ENCODE measurements at places on chromosomes 7 and 10. TPM values are rescaled to one million over a fixed set of nuclear protein-coding genes. Genes with fewer than 3 reads are reported as not detected.

DNA sequence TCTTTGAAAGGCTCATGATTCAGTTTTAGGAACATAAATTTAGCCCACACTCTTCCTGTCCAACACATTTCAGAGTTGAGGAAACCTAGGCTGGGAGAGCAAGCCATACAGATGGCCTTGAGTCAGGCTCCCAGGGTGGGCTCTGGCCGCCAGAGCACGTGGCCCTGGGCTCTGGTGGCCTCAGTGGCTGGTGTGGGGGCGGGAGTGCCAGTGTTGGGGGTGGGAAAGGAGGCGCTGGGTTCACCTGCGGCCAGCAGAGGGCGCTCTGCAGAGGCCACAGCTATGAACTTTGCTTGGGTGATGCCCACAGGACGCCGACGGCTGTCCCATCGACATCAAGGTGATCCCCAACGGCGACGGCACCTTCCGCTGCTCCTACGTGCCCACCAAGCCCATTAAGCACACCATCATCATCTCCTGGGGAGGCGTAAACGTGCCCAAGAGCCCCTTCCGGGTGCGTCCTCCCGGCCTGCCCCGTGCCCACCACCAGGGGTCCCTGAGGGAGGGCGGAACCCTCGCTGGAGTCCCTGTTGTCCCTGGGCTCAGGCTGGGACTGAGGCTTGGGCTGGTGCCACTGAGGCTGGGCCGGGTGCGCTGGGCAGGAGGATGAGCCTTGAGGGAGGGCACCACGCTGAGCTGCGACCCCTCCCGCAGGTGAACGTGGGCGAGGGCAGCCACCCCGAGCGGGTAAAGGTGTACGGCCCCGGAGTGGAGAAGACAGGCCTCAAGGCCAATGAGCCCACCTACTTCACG lies 11.9 kb downstream of the FLNC start:
- peaks cover 1% of the 10 kb centered on the region for H3K4me1 ChIP-seq
- no peaks in the 10 kb centered on the region for H3K27me3 ChIP-seq
- H3K27ac ChIP-seq, result peak overlapping the region; percentile 34
- no peak overlapping the region for H3K4me3 ChIP-seq

- no peaks in the 10 kb centered on the region for H3K4me1 ChIP-seq
- H3K27me3 ChIP-seq, result peaks cover 5% of the 10 kb centered on the region
- no peaks in the 10 kb centered on the region for H3K36me3 ChIP-seq
- no peak for DNase-seq
- no peak overlapping the region for H3K4me3 ChIP-seq
- H3K27ac ChIP-seq, result no peak overlapping the region
These were observed 99.9 kb downstream of the OAT start for GRCh38 chr10:124318811-124319210.

DNA sequence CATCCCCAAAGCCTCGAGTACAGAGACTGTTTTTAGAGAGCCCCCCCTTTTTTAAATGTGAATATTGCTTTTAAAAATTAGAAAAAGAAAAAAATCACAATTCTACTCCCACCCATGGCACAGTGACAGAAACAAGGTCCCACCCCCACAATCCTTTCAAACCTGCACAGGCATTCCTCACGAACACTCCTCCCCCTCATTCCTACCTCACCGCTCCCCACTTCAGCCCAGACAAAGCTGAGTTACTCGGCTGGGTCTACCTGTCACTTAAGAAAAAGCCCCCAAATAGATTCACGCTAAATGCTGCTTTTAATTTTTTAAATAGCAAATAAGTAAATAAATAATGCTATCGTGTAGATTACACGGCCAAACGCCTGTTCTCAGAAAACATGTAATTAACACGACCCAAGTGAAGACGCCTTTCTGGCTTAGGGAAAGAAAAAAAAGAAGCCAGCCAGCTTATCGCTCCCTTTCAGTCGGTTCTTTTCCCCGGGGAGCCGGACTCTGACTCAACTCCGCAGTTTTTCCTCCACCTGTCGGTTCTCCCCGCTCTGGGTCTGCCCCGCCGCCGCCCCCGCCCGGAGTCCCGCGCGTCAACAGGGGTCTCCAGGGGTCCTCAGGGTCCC lies 739 bp downstream of the MPP7 start:
- H3K4me1 ChIP-seq, result peaks cover 41% of the 10 kb centered on the region
- peak overlapping the region; percentile 74 for H3K4me3 ChIP-seq
- H3K27me3 ChIP-seq, result peaks cover 14% of the 10 kb centered on the region
- H3K36me3 ChIP-seq, result no peaks in the 10 kb centered on the region
- H3K27ac ChIP-seq, result no peak overlapping the region
- DNase-seq, result no peak

Gene PUS7
- 12.9 TPM for total RNA-seq

GRCh38 chr10:63437116-63437949 lies 28.4 kb downstream of the JMJD1C start:
- no peak for DNase-seq
- no peak overlapping the region for H3K4me3 ChIP-seq
- peaks cover 2% of the 10 kb centered on the region for H3K4me1 ChIP-seq
- H3K27ac ChIP-seq, result no peak overlapping the region
- peaks cover 2% of the 10 kb centered on the region for H3K36me3 ChIP-seq

DNA sequence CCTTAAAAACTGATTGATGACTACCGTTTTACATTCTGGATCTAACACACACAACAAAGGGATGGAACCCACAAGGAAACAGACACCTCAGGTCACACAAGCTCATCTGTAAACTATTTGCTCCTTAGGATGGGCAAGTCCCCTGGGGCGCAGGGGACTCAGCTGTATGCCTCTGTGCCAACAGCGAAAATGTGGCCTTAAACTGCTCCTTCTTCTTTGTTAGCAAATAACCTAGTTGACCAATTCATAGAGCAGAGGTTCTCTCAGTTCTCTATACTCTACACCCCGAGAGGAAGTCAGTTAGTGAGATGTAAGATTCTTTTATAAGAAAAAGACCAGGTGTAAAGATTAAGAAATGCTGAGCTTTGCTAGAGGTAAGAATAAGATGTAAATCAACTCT lies 181.9 kb upstream of the PRSS58 start:
- H3K4me3 ChIP-seq, result no peak overlapping the region
- no peaks in the 10 kb centered on the region for H3K36me3 ChIP-seq
- H3K4me1 ChIP-seq, result peaks cover 49% of the 10 kb centered on the region
- no peak for DNase-seq

GRCh38 chr10:5490032-5490431 lies 9.3 kb downstream of the CALML5 start:
- H3K36me3 ChIP-seq, result no peaks in the 10 kb centered on the region
- no peak overlapping the region for H3K4me3 ChIP-seq
- no peak for DNase-seq
- H3K4me1 ChIP-seq, result no peaks in the 10 kb centered on the region

DNA sequence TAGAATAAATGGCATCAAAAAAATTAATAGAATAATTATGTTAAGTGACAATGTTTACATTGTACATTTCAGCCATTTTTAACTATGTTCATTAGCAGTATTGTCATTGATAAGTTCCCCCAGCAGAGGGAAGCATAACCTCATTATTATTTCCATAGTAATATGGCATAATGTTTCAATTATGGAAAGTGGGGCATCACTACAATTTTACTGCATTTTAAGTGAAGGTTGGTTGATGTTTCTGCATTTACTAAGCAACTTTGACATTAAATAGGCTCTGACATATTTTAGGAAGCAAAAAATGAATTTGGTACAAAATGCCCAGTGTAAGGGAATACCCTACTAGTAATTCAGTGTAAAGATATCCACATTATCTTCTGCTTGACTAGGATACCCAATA lies 218.3 kb downstream of the SEMA3A start:
- no peaks in the 10 kb centered on the region for H3K27me3 ChIP-seq
- DNase-seq, result peak; percentile 26
- no peak overlapping the region for H3K4me3 ChIP-seq
- H3K36me3 ChIP-seq, result no peaks in the 10 kb centered on the region

- H3K4me1 ChIP-seq, result no peaks in the 10 kb centered on the region
- no peaks in the 10 kb centered on the region for H3K36me3 ChIP-seq
- H3K27ac ChIP-seq, result no peak overlapping the region
- no peak overlapping the region for H3K4me3 ChIP-seq
These were observed 312.3 kb upstream of the MKI67 start for GRCh38 chr10:128438417-128439063.

Gene AMPH
- not detected for total RNA-seq

DNA sequence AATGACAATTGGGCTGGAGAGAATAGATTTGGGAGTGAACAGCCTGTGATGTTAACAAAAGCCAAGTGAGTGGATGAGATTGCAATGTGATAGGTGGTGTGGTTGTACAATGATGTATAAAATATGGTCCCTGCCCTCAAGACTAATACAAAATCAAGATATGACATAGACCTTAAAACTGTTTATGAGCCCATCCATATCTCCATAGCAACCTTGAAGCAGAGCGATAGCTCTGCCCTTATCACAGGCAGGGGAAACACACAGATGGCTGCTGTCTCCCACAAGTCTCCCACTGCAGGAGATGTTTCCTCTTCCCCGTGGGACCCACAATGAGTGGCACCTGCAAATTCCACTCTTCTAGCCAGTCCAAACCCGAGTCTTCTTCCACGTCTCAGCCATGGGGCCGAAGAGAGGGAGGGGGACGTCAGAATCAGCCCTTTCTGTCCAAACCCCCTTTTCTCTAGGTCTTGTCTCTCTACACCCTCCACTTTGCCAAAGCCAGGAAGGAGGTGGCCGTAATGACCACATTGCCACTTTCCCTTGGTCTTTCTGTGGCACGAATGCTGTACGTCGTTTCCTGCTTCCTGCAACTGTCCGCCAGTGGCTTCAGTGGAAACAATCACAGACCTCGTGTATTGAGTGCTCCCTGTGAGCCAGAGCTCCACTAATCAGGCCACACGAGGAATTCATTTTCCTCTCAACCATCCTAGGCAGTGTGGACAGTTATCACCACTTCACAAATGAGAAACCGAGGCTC lies 7.5 kb upstream of the TBXAS1 start:
- H3K27me3 ChIP-seq, result peaks cover 2% of the 10 kb centered on the region
- H3K36me3 ChIP-seq, result no peaks in the 10 kb centered on the region
- no peak for DNase-seq
- H3K27ac ChIP-seq, result no peak overlapping the region
- H3K4me1 ChIP-seq, result no peaks in the 10 kb centered on the region

Gene KLF14
- not detected for total RNA-seq

DNA sequence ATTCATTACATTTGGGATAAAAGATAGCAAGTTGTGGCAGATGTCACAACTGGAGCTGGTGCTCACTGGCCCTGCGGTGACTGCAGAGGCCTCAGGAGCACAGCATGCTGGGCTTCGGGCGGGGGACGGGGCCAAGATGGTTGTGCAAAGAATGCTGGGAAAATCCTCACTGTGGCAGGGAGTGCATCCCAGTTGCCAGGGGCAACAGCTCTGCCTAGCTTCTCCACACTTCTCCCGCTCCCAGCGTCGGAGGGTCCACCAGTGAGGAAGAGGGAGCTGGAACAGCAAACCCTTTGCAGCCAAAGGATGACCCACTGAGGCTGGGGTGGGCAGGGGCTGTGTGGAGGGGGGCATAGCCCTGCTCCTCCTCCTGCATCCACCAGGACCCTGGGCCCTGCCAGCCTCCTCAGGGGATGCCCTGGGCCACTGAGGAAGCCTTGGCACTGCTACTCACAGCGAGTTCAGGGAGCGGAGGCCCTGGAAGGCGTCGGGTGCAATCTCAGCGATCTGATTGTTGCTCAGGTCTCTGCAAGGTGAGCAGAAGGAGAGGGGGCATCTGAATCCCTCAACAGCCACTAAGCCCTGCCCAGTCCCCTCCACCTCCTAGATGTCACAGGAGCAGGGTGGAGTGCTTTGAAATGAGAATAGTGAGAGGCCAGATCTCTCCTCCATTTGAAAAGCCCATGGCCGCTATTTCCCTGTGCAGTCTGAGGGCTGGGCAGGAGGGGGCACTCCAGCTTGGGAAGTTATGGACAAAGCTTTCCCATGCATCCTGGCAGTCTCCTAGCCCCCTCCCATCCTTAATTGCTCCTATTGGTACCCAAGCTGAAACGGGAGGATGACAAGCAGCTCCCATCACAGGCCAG lies 126.5 kb downstream of the SLIT1 start:
- no peak overlapping the region for H3K27ac ChIP-seq
- H3K4me1 ChIP-seq, result no peaks in the 10 kb centered on the region
- H3K4me3 ChIP-seq, result no peak overlapping the region
- no peaks in the 10 kb centered on the region for H3K27me3 ChIP-seq

- no peak for DNase-seq
- no peaks in the 10 kb centered on the region for H3K27me3 ChIP-seq
- no peak overlapping the region for H3K4me3 ChIP-seq
- H3K36me3 ChIP-seq, result peaks cover 29% of the 10 kb centered on the region
These were observed 54.8 kb downstream of the ATAD1 start for GRCh38 chr10:87763086-87763861.

GRCh38 chr7:117675497-117676435 lies 195.9 kb downstream of the CFTR start:
- no peak overlapping the region for H3K4me3 ChIP-seq
- H3K4me1 ChIP-seq, result no peaks in the 10 kb centered on the region
- H3K27me3 ChIP-seq, result no peaks in the 10 kb centered on the region
- H3K36me3 ChIP-seq, result no peaks in the 10 kb centered on the region
- no peak for DNase-seq

Gene SORBS1
- 0.47 TPM for total RNA-seq

- H3K36me3 ChIP-seq, result peaks cover 2% of the 10 kb centered on the region
- peaks cover 13% of the 10 kb centered on the region for H3K4me1 ChIP-seq
- peaks cover 37% of the 10 kb centered on the region for H3K27me3 ChIP-seq
- H3K4me3 ChIP-seq, result no peak overlapping the region
These were observed 1.5 kb upstream of the JAZF1 start for GRCh38 chr7:28182071-28182471.

DNA sequence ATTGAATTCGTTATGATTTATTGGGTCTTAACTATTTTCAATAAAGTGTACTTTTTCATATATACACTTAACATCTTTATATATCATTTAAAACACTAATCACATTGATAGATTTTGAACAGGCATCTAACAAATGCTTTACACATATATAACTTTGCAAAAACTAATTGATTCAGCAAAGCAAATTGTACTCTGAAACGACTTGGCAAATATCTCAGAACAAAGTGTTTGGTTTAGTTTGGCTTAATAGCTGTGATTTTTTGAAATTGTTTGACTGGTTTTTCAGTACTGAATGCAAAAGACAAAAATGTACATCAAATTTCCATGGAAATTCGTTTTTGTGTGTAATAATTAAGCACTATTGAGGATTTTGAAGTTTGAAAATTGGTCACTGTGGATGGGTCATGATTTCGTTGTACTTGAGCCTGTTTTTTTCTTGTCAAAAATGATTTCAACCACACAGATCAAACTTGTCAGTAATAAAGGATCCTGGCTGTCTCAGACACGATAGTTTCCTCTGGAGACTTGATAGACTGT lies 125.3 kb upstream of the SLC25A13 start:
- no peak overlapping the region for H3K4me3 ChIP-seq
- no peaks in the 10 kb centered on the region for H3K36me3 ChIP-seq
- DNase-seq, result no peak
- H3K27ac ChIP-seq, result no peak overlapping the region
- H3K4me1 ChIP-seq, result no peaks in the 10 kb centered on the region

Gene PLEKHS1
- total RNA-seq, result not detected

Data from activated CD8-positive, alpha-beta T cell treated with anti-CD3 and anti-CD28 coated beads, Interleukin-2, amount 10 ng/mL, durations not matched to agents 7 days and 5 days (primary cell).